ENCODE measurements at places on chromosomes 16 and 17.

GRCh38 chr17:5558815-5559785, 25.2 kb downstream of the NLRP1 start:
- no peak for DNase-seq

DNA sequence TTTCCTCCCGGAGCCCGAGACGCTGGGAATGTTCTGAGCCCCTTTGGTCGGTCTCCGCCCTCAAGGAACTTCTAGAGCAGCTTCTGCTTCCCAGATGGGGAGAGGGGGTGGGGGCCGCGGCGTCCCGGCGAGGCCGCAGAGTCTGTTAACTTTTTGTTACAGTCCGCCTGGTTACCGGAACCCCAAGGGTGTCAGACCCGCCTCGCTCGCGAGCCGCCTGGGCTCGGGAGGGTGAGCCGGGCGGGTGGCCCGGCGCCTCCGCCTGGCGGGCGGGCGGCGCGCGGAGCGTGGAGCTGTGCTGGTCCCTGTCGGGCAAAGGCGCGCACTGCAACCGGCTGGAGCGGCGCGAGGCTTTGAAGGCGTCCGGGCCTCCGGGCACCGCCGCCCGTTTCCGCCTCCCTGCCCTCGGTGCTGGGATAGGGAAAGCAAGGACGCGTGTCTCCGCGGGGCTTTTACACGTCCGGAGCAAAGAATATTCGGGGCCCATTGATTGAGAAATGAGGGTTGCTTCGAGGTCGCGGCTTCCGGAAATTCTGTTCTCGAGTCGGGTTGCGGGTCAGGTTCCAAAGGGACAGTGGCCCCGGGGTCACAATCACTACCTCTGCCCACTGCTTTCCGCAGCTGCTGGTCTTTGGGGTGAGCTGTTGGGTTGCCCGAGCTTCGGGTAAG, 1.7 kb downstream of the HS3ST3B1 start:
- peak; percentile 83 for DNase-seq

DNA sequence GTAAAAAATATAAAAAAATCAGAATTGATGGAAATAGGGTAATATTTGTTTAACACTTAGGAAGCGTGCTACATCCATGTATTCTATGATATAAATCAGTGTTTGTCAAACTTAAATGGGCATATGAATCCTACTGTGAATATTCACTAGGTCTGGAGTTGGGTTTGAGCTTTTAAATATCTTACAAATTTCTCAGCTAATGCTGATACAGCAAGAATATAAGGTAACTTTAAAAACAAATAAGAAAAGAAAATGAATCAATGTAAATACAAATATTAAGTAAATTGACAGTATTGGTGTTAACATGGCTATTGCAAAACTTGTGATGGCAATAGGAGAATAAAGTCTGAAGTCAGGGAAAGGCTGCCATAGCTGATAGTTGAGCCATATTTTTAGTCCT, 3.6 kb downstream of the MYH13 start:
- DNase-seq: no peak

DNA sequence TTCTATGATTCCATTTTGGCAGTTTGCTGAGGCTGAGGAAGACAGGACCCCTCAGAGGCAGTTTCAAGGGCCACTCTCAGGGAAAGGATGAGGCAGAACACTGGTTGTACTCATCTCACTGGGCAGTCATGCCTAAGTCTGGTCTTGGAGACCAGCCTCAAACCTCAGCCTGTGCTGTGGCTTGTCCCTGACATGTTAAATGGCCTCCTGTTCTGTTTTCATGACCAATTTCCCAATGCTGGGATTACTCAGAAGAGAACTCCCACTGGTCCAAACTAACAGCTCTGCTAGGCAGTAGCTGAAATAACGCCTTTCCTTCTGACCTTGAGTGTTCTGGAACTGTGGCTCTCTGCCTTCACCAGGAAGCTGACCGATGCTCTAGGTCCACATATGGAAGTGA, 8.4 kb upstream of the SPDYE4 start:
- DNase-seq: no peak

DNA sequence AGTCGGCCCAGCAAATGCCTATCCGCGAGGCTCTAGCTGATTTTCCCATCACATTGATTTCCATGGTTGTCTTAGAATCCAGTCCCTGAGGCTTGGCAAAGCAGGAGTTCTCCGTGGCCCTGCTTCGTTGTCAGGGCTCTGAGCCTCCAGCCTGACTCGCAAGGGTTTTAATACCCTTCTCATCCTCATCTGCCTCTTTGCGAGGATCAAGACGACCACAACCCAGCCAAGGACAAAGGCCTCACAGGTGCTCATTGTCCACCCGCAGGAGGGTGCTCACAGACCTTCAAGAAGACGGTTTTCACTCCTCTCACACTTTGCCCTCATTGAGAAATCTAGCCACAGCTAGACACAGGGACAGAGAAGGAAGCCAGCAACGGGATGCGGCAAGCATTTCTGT, 610.8 kb downstream of the KCNJ18 start:
- no peak for DNase-seq

GRCh38 chr17:601244-601925, 113.3 kb downstream of the VPS53 start:
- no peak for DNase-seq

DNA sequence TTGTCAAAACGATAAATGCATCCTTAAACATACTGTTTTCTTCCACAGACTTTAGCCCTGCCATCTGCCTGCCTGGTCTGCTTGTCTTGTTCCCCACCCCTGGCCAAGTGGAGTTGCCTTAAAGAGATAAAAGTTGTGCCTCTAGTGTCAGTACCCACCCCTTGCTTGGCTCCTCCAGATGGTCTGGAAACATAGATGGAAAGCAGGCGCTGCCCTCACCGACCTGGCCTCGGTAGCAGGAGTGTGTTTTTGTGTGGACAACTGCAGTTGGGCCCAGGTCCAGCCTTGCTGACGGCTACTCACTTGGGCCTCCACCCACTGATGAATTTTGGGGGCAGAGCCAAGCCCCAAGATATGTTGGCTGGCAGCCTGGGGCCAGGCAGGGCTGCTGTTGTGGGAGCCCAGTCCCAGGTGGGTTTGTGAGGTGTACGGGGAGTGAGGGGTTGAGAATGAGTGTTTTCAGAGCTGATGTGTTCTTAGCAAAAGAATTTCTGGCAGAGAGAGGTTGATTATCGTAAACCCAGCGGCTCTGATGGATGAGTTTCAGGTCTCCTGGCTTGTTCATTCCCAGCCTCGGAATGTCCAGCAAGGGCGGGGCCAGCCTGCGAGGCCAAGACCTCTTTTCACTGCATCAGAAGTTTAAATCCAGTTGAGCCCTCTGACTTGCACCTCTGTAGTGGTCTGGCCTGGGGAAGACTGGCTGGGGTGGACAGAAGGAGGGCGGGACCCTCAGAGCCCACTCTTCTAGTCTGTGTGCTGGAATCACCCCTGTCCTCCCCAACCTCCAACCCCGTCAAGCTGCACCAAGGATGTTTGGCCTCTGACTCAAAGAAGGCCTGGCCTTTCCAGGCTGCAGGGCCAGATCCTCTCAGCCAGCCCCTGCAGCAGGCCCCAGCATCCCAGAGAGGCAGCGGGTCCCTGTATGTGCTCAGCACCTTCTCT, 179.7 kb downstream of the RAB11FIP4 start:
- DNase-seq: no peak

DNA sequence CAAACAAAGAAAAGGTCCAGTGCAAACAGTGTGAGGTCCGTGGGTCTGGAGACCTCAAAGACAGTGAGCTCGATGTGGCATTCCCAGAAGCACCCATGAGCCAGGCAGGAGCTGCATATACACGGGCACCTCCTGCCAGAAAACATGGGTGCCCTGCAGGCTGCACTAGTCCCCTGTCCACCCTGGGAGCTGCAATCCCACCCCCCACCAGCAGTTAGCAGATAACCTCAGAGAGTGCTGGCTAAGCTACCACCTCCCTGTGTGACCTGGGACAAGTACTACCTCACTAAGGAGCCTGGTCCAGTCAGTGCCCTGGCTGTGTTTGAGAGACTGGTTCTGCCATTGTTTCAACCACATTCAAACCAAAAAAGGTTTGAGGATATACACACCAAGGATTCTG, 135.7 kb downstream of the ZNF423 start:
- no peak for DNase-seq

GRCh38 chr17:50828508-50829170, 6.7 kb upstream of the WFIKKN2 start:
- DNase-seq: no peak

DNA sequence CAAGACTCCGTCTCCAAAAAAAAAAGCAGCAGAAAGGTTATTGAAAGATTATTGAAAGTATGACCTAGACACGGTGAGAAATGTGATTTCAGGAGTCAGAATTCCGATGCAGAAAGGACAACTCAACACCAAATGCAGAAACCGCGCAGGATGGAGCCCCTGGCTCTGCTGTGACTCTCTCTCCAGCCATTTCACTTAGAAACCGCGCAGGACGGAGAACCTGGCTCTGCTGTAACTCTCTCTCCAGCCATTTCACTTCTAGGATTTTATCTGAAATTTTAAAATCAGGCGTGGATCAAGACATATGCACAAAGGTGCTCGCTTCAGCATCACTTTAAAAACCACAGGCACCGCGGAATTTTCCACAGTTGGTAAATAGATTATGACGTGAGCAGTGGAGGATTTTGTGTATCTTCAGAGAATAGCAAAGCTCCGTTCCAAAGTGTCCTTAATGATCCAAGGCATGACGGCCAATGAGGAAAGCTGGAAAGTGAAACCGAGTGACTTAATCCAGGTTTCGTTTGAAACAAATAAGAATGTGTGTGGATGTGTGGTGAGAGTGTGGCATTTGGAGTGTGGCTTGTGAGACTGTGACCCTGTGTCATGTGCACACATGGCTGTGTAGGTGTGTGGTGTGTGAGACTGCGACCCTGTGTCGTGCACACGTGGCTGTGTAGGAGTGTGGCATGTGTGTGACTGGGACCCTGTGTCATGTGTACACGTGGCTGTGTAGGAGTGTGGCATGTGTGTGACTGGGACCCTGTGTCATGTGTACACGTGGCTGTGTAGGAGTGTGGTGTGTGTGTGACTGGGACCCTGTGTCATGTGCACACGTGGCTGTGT, 9.5 kb downstream of the UTS2R start:
- DNase-seq: no peak

DNA sequence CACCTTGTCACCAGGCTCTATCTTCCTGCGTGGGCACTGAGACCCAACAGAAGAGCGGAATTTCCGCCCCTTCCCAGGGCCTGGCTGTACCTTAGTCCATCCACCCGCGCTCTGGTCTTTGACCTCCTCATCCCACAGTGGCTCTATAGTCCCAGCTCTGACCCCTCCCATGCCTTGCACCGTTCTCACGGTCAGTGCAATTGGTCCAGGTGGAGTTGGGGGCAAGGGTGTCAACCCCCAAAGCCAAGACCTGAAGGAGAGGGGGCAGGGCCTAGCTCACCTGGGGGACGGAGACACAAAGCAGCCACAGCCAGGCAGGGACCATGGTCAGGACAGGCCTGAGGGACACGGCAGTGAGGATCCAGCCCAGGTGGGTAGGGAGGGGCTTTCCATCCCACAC, 944 bp downstream of the CDH16 start:
- DNase-seq: no peak

GRCh38 chr16:27786221-27786922, 236.4 kb downstream of the KATNIP start:
- no peak for DNase-seq

GRCh38 chr17:74185571-74186185, 17.8 kb upstream of the RPL38 start:
- DNase-seq: no peak

DNA sequence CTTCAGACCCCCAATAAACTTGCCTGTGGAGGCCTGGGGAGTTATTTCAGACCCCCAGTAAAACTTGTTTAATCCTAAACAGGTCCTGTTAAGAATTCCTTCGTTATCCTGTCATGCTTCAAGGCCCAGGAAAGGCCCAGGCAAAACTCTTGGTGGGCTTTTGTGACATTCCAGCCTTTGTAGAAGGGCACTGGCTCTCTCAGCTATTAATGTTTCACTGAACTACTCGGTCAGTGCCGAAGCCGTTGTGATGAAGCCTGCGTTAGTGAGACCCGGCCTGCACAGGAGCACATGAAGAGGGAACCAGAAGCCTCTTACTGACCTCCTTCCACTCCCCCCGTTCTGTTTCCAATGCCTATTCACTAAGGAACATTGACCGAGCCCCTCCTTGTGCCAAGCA, 47.4 kb upstream of the PLCG2 start:
- no peak for DNase-seq

DNA sequence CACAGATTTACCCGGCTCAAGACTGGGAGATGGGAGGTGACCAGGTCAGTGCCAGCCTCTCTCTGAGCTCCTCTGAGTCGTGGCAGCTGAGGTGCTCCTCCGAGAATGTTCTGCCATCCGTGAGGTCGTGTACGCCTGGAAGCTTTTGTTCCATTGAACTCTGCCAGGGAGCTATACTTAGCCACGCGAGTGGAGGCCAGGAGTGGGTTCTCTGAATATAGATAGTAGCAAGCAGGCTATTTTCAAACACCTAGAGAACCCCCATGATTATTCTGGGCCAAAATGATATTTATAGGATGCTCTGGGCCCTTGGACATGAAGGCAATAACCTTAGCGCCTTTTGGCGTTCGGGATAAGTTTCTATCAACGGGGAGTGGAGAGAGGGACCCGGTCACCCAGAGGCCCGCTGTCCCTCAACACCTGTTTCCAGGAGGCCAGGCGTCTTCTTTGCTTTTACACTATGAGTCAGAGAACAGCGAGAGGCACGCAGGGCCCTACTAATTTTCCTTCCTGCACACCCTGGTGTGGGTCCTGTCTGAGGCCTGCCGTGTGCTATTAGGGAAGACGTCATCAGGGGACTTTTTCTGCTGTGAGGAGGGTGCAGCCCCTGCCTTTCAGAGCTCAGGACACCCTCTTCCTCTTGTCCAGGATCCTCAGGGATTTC, 11.0 kb upstream of the MVD start:
- DNase-seq: no peak

- peak; percentile 7 for DNase-seq
Observed at GRCh38 chr16:69166221-69166833, 20.6 kb upstream of the SNTB2 start.

GRCh38 chr16:66224626-66225025, 141.9 kb upstream of the CDH5 start:
- DNase-seq: no peak

- no peak for DNase-seq
Observed at GRCh38 chr16:49620158-49620868, 235.6 kb downstream of the ZNF423 start.

DNA sequence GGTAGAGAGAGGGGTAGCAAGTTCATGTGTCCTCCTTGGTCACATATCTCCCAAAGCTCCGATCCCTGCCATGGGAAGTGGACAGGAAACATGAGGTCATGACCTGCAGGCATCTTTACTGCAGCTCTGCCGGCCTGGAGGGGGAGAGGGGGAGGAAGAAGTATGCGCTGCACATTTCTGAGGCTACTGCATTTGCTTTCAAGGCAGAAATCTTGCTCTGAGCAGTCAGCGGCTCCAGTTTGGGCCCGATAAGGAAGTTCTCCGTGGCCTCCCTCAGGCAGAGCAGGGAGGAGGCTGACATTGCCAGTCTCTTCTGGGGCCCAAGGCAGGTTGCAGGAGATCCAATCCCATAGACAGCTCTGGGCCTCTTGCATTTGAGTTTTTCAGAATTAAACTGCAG, 1.5 kb upstream of the NHERF1 start:
- no peak for DNase-seq

DNA sequence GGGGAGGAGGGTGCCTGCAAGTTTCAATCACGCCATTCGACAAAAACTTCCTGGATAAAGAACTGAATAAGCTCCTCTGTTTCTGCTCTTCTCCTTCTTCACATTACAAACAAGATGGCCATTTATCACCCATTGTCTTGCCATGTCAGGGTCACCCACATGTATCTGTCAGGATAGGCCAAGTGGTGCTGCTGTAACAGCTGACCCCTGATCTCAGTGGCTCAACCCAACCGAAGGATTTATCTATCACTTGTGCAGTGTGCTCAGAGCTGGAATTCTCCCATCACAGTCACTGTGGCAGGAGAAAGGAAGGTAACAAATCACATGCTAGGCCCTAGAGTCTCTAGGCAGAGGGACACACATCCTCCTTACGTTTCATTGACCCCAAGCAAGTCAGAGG, 210.0 kb upstream of the CDH5 start:
- DNase-seq: no peak
